IPS DF 6.9 (cell line): ENCODE measurements at places on chromosomes 2 and 18.

DNA sequence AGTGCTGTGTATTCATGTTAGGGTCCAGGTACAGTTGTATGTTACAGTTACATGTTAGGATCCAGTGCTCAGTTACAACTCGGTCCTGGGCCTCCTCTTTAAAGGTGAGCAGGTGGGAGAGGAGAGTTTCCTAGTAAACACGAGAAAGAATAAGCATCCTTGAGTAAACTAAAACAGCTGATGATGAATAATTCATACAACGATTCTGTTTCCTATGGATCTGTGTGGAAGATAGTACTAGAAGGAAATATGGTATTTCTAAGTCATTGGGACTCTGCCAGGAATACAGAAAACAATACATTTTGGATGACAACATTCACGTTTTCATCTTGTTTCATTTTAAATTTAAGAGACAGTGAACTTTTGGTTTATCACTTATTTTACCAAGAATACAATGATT is 29.5 kb downstream of the SNTG2 start:
- no peak for DNase-seq

DNA sequence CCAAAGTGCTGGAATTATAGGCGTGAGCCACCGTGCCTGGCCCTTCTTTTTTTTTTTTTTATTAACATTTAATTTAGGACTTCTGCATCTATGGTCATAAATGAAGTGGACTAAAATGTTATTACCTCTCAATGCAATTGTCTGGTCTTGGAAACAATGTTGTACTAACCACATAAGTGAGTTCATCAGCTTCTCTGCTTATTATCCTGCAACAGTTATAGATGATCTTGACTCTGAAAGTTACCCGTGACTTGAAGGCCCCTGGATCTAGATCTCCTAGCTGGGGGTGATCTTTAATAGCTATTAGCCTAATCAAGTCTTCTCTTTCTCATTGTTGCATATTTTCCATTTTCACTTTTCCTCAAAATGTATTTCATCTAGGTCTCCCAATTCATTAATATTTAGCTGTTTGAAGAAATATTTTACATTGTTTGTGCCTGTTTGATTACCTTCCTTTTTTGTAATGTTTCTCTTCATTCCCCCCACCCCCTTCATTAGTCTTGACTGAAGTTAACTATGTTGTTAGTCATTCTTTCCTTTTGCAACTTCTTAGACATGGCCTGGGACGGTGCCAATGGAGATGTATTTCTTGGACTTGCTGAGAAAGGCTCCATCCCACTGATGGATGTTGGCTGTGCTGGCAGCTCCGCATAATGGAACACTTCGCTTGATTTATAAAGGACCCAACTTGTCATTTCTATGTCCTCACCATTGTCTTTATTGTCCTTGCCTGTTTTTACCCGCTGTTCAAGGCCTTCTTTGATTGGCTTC is 141.6 kb upstream of the RIOK3 start:
- no peak for DNase-seq

- DNase-seq, result no peak
Observed at GRCh38 chr18:5456577-5457461, 87.0 kb downstream of the EPB41L3 start.

- DNase-seq, result no peak
Observed at GRCh38 chr2:96123936-96124335, 7.6 kb upstream of the ADRA2B start.

GRCh38 chr2:200728630-200729029 is 83.1 kb upstream of the BZW1 start:
- no peak for DNase-seq

DNA sequence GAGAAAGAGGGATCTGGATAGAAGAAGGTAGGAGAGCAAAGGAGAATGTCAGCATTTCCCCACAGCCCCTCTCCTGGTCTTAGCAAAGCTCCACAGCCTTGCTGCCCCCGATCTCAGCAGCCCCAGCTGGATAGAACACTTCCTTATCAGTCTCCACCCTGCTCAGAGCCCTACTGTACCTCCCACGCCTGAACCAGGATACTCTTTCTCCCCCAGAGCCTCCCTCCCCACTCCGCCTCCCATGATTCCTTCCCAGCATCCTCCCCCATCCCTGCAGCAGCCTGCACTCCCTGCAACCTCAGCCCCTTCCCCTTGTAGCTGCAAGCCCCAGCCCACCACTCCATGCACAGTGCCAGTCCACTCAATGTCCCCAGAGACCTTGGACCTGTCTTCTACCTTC is 25.8 kb downstream of the PLB1 start:
- DNase-seq, result no peak

DNA sequence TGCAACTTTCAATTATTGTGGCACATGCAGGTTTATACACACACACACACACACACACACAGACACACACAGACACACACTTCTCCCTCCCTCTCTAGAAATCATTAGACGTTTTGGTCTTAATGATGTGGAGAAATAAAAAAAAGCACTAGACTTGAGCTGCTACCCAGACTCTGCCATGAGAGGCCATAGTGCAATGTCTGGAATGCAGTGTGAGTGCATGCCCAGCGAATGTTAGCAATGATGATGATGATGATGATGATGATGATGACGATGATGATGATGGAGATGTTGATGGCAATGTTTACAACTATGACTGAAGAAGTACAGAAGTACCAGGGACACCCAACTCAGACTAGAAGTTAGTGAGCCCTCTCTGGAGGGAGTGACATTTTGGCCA is 23.8 kb upstream of the KLHL29 start:
- no peak for DNase-seq

- no peak for DNase-seq
Observed at GRCh38 chr2:150716186-150716585, 228.7 kb upstream of the RND3 start.
